CD14-positive monocyte (primary cell): ENCODE measurements at places on chromosomes 12 and 14.

- DNase-seq: peak; percentile 57
Measured at GRCh38 chr12:11729439-11730150, 80.1 kb downstream of the ETV6 start.

DNA sequence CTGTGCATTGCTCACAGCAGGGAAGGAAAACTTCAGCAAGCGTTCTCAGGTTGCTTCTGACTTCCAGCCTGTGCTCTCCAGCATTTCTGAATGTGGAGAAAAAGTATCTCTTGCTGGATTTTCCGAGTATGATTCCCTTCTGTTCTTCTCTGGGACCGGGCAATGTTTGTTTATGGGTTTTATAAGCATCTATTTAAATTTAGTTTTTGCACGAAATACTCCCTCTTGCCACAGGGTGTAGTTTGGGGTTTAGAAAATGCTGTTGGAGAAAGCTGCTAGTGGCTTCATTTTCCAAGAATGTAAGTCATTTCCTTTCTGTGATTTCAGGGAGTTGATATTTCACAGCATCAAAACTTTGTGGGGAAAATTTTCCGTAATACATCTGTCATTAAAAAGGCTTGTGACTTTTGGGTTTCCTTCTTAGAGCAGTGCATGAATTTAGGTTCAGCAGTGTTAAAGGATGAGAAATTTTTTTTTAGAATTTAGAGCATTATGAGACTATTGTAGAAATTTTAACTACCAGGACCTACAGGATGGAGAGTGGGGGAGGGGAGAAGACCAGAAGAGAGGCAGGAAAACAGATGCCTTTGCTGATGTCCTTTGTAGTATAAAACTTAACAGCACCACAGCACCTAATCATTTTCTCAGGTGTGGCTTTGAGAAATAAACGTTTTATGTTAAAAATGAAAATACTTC is 1.5 kb downstream of the FRMD6 start:
- DNase-seq: no peak

DNA sequence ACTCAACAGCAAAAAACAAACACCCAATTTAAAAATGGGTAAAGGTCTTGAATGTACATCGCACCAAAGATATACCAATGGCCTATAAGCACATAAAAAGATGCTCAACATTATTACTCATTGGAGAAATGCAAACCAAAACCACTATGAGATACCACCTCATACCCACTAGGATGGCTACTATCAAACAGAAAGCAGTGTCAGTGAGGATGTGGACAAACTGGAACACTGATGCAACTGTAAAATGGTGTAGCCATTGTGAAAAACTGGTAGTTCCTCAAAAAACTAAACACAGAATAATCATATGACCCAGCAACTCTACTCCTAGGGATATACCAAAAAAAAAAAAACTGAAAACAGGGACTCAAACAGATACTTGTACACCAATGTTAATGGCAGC is 49.3 kb downstream of the CDK17 start:
- peak; percentile 82 for DNase-seq

- no peak for DNase-seq
Measured at GRCh38 chr12:74889563-74890236, 319.9 kb downstream of the KCNC2 start.

GRCh38 chr12:113860950-113861349 is 105.2 kb downstream of the RBM19 start:
- DNase-seq: peak; percentile 42

GRCh38 chr14:94153750-94154342 is 20.3 kb upstream of the PPP4R4 start:
- peak; percentile 29 for DNase-seq

GRCh38 chr12:1907652-1908611 is 10.5 kb downstream of the CACNA2D4 start:
- no peak for DNase-seq

- DNase-seq: no peak
Measured at GRCh38 chr12:71141378-71141926, 16.3 kb downstream of the TSPAN8 start.

- no peak for DNase-seq
Measured at GRCh38 chr12:98355933-98356332, 159.5 kb upstream of the TMPO start.

DNA sequence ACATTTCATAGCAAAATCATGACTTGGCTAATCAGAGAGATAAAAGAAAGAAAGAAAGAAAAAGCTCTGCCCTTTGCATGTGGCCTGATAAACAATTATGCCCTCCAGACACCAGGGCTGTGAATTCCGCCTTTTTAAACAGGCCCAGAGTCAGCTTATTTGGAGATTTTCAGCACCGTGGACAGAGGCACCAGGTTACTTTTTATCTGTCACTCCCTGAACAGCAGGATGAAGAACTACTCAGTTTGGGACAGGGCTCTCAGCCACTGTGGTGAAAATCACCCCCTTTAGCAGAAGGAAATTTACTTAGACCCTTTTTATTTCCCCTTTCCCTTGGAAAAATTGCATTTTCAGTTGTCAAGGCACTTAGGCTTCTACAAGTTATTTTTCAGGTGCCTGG is 359.9 kb downstream of the NRXN3 start:
- DNase-seq: no peak

GRCh38 chr12:19390051-19390598 is 49.2 kb upstream of the AEBP2 start:
- DNase-seq: no peak

- no peak for DNase-seq
Measured at GRCh38 chr12:12890543-12891079, 751 bp upstream of the GPRC5A start.
